Stimulated activated CD4-positive, alpha-beta T cell treated with anti-CD3 and anti-CD28 coated beads, TNF-alpha, amount 100 ng/mL, for 1 hour (primary cell): ENCODE measurements at places on chromosomes 4 and X.

DNA sequence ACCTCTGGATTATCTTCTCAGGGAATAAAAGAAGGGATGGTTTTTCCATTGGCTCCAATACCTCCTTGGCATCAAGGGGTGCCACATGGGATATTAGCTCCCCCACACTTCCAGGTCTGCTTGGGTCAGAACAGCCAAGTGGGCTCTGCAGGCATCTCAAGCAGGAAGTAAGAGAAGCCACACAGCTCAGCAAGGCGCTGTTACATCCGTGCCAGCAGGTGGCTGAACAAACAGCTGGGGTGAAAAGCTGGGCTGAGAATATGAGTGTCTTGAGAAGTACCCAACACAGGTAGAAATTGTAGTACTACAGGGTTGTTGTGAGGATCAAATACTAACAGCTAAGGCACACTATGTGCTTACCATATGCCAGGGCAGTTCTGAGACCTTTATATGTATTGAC is 76.7 kb upstream of the TMEM150C start:
- no peak for DNase-seq

- peak; percentile 92 for DNase-seq
Measured at GRCh38 chr4:4541661-4542570, at the start of gene STX18. Gene STX18, minus strand, starts transcription at chr4:4542048. Its CDS starts 84 bp downstream, at chr4:4541964.

- DNase-seq, result no peak
Measured at GRCh38 chr4:68617003-68617698, 41.0 kb upstream of the UGT2B17 start.

DNA sequence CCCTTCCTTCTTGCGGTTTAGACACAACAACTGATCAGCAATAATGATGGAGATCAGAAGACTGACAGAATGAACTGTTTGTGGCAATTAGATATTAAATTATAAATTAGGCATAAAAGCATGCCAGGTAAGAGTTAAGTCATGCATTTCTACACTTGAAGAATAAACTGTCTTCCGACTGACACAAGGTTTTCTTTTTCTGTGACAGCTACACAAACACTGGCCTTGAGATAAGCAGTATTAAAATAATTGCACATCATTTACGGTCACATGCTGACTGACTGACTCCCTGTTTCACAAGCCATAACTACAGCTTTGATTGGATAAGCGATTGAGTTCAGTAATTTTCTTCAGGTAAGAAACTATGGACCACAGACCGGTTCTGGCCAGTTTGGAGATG is 56.2 kb downstream of the UBE2NL start:
- no peak for DNase-seq

DNA sequence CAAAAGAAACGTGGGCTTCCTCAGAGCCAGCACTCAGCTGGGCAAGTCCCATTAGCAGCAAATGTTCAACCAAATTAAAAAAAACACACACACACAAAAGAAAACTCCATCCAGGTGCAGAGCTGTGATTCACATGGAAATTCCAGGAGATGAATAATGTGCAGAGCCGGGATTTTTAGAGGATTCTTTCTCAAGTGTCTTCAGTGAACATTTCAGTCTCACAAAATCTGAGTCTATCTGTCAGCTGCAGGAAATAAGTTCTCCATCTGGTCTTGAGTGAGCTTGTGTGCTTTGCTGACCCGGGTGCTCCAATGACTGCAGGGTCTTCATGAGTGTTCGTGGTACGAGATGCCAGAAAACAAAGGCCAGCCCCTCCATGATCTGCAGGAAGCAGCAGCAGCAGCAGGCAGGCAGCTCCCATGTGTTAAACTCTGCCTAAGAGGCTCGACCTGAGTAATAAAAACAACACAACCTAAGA is 44.3 kb downstream of the RASGEF1B start:
- no peak for DNase-seq

DNA sequence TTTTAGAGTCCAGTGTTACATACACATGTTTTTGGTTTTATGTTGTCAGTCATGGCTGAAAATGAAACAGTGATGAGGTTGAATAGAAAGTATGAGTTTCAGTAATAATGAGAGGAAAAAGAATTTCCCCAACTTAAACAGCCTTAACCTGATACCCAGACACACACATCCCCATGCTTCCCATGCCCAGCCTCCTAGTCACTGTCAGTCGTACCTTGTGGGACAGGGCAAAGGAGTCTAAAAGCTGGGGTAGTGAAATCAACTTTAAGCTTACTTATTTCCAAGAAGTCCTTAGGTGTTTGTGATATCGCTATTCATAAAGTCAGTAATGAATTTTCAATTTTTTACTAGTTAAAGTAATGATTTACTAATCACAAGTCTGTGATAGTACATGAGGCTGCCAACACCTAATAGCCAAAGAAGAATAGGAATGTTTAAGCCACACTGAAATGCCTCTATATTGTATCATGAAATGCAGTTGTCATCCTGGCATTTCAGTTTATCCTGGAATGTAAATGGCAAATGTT is 24.3 kb upstream of the GPR34 start:
- no peak for DNase-seq

DNA sequence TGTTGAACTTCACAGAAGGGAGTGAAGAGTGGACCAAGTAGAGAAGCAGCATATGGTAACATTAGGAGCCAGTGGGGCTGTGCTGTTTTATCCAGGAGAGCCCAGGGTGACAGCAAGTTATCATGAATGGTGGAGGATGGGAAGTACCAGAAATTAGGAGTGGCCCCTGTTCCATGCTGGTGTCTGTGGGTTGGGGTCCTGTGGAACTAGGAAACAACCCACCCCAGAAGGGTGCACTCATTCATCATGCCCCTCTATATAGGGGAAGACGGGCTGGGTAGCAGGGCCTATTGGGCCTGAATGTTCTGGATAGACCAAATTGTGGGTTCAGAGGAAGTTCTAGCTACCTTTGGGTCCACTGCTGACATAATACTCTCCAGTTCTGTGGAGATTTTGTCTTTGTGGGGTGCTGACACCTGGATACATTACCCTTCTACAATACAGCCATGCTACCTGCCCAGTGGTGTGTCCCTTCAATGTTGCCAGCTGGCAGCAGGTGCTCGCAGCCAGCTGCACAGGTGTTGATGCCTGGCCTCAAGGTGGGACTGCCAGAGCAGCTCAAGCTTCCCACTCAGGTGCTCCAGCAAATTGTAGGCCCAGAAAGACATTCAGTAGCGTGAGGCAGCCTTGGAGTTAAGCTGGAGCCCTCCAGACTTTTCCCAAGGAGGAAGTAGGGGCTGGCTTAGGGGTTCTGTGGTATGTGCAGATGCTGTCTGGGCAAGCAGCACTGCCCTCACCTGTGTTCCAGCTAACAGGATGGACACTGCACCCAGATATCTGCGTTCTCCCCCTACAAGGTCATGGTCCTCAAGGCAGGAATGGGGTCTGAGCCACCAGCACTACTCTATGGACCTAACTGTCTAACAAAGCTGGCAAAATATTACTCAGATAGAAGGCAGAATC is 106.5 kb downstream of the NHSL2 start:
- DNase-seq, result no peak

- peak; percentile 65 for DNase-seq
Measured at GRCh38 chr4:2755821-2756690, at the start of gene TNIP2. Gene TNIP2, minus strand, starts transcription at chr4:2756336. Its CDS starts 47 bp downstream, at chr4:2756289.

- DNase-seq, result no peak
Measured at GRCh38 chrX:24424948-24425347, 40.1 kb upstream of the PDK3 start.

GRCh38 chr4:8085491-8086117 is 73.0 kb downstream of the ABLIM2 start:
- DNase-seq, result no peak

- DNase-seq, result no peak
Measured at GRCh38 chr4:153137159-153137558, 67.1 kb upstream of the TRIM2 start.

DNA sequence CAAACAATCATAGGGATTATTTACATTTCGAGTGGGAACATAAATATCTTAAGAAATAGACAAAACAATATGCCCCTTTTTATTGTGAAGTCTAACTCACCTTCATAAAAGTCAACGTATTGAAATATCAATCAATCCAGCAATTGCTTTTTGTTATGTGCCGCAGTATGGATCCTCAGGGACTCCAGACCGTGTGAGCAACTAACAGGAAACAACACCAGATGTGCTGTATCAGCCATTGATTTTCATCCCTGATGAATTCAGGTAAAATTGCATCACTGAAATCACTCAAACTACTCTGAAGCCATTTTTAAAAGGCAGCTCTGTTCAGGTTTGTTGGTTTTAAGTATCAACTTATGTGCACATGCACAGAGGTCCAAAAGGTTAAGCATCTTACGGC is 197.3 kb upstream of the FAT1 start:
- no peak for DNase-seq

GRCh38 chr4:8817096-8817812 is 54.4 kb downstream of the HMX1 start:
- no peak for DNase-seq

DNA sequence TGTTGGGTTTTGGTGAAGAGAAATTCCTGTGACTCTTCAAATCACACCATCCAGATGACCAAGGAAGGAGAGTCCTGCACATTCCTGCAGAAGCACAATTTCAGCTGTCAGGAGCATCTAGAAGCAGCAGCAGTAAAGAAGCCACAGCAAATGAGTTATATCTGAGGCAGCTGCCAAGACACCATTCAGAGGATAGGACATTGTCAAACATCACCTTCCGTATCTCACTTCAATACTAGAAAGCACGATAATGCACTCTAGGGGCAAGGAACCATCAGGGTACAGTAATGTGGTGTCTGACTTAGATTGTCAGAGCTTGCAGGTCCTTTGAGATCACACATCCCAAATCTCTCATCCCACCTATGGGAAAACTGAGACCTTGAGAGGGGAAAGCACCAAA is 134.5 kb downstream of the COL4A6 start:
- no peak for DNase-seq

DNA sequence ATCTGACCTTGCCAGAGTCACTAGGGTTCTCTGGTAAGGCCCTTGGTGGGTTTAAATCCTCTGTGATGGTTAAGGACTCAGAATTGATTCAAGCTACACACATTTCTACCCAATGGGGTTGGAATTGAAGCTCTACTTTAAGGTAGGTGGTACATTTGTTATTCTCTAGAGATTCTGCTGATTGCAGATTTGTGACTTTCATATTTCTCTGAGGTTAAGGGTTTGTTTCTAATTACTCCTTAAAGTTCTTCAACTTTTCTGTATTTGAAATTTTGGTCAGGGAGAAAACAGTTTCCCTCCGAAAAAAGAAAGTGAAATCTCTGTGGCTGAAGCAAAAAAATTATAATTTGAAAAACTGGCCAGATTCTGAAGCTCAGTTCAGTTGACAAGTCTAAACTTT is 25.8 kb upstream of the USP46 start:
- DNase-seq, result no peak

- no peak for DNase-seq
Measured at GRCh38 chr4:115274545-115274944, 161.1 kb upstream of the NDST4 start.

- no peak for DNase-seq
Measured at GRCh38 chr4:107863850-107864371, 39.2 kb downstream of the SGMS2 start.

- DNase-seq, result no peak
Measured at GRCh38 chrX:3160756-3161155, 119.5 kb downstream of the ARSF start.

GRCh38 chr4:139457318-139457717 is 3.4 kb downstream of the RAB33B start:
- no peak for DNase-seq

GRCh38 chrX:46770000-46770816 is 11.3 kb upstream of the SLC9A7 start:
- DNase-seq, result no peak

DNA sequence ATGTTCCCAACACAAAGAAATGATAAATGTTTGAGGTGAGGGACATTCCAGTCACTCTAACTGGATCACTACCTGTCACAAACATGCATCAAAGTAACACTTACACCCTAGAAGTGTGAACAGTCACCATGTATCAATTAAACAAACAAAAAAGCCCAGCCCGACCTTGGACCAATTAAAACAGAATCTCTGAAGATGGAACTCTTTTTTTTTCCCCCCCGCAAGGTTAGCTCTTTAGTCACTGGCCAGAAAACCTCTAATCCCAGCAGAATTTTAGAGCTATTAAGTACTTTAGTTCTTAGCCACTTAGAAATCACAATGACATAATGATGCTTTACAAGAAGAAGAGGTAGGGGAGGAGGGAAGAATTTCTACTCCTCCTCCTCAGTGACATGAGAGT is 154.5 kb downstream of the PALLD start:
- no peak for DNase-seq

GRCh38 chr4:23212558-23212957 is 519.8 kb downstream of the GBA3 start:
- no peak for DNase-seq

GRCh38 chr4:148061141-148061481 is 329.2 kb downstream of the ARHGAP10 start:
- no peak for DNase-seq

DNA sequence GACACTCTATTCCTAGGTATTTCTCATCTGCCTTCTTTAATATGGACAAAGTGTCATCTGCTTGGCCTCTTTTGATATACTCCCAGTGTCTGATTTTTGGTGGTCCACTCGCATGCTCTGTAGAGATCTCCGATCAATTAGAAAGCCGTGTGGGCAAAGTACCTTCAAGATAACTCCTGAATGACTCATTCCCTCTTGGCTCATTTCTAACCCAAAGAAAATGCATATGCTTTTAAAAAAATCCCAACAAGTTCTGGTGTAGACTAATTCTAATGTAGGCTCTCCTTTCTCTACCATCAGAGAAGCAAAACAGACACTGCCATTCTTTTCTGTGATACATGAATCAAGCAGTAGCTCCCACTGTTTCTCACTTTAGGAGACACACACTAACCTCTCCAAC is 714.9 kb upstream of the ADGRL3 start:
- no peak for DNase-seq

- DNase-seq, result no peak
Measured at GRCh38 chr4:183758061-183758757, 99.1 kb downstream of the TRAPPC11 start.

GRCh38 chr4:158656439-158656838 is 15.2 kb downstream of the C4orf46 start:
- no peak for DNase-seq

DNA sequence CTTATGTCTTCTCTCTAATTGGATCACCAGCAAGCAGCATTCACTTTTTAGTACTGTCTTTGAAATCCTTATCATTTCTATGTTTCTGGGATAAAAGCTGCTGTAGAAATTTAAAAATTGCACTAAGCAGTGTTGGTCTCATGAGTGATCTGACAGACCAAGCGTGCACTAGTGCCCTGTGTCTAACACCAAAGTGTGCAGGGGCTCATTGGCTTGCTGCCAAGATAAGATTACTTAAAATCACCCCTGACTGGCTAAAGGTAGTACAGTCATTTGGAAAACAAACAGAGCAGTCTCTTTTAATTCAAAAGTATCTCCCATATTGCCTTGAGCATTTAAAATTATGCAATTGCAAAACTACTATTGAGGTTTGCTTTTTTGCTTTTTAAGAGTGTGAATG is 304.6 kb downstream of the ARAP2 start:
- DNase-seq, result no peak
